ENCODE measurements at places on chromosomes 4 and X.
A peak's percentile ranks its signal among the peaks of the same experiment; 100 is the strongest.

DNA sequence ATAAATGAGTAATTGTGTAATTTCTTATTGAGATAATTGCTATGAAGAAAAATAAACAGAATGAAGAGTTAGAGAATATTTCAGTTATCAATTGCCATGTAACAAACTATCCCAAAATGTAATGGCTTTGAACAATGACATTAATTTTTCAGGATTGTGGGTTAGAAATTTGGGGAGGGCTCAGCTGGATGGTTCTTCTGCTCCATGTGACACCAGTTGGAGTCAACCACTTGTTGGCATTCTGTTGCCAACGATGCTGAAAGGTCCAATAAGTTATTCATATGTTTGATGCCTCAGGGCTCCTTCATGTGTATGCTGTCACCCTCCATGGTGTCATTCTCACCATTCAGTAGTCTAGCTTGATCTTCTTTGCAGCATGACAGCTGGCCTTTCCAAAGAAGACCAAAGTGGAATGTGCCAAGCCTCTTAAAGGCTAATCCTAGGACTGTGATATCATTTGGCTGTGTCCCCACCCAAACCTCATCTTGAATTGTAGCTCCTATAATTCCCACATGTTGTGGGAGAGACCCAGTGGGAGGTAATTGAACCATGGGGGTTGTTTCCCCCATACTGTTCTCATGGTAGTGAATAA lies 20.9 kb upstream of the CCDC149 start:
- ATAC-seq = no peak

DNA sequence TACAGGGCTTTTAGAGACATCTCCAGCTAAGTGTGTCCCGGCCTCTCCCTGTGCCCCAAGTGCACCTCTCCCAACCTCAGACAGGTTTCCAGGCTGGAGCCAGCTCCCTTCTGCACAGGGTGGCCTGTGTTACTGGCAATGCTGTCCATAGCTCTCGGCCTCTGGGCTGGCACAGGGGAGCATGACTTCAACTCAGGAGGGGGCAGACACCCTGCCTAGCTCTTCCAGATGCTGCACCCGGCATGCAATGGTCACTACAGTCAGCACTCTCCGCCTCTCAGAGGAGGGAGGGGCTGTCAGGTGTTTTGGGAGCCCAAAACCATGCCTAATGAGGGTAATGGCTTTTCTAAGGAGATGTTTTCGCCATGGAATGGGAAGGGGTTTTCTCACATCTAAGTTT lies 2.4 kb upstream of the IRAK1 start:
- ATAC-seq = no peak

DNA sequence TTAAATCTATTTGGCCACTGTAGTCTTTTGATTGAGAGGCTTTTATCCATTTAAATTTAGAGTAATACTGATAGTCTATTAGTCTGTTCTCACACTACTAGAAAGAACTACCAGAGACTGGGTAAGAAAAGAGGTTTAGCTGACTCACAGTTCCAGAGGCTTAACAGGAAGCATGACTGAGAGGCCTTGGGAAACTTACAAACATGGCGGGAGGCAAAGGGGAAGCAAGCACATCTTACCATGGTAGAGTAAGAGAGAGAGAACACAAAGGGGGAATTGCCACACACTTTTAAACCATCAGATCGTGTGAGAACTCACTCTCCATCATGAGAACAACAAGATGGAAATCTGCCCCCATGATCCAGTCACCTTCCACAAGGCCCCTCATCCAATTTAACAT lies 410.9 kb downstream of the PDGFC start:
- ATAC-seq = no peak

DNA sequence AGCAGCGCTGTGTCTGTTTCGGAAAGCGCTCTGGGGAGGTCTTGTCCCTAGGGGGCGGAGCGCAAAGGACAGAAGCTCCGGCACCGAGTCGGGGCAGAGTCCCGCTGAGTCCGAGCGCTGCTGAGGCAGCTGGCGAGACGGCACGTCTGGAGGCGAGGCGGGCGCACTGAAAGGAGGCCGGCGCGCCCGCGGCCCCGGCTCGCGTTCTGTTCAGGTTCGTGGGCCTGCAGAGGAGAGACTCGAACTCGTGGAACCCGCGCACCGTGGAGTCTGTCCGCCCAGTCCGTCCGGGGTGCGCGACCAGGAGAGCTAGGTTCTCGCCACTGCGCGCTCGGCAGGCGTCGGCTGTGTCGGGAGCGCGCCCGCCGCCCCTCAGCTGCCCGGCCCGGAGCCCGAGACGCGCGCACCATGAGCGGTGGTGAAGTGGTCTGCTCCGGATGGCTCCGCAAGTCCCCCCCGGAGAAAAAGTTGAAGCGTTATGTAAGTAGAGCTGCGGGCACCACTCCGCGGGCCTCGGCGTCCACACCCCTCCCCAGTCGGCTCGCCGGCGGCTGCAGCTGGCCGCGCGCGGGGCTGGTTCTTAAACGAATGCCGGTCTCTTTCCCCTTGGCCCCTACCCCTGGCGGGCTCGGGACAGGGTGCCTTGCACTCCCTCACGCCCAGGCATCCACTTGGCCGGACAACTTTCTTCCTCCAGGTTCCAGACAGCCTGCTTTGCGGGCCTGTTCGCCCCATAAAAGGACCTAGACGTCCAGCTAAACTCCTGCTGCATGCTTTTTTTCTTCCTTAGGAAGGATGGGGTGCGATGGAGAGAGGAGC lies at the start of gene GAB1:
Gene GAB1 (plus strand): TSS at position 96 of the 819 bp plus-strand sequence. CDS start 313 bp downstream, at position 409.
- ATAC-seq = peak; percentile 54
